ENCODE measurements at places on chromosomes 7 and 10. TPM values are rescaled to one million over a fixed set of nuclear protein-coding genes. Genes with fewer than 3 reads are reported as not detected.

Gene UBN2
- total RNA-seq: 8.8 TPM

Gene SKIDA1
- not detected for total RNA-seq

Gene DGKB
- total RNA-seq: not detected

Gene PDSS1
- total RNA-seq: 30.7 TPM

Gene RRP12
- 82.2 TPM for total RNA-seq

Gene OR2A12
- total RNA-seq: not detected

Gene OR9A2
- not detected for total RNA-seq

Gene CALML5
- total RNA-seq: not detected

Gene TMEM176B
- total RNA-seq: not detected

Gene CCL24
- not detected for total RNA-seq

Gene MNX1
- total RNA-seq: not detected

Gene CALN1
- total RNA-seq: not detected

Gene FAM204A
- total RNA-seq: 67.4 TPM

Gene UBE3C
- 75.0 TPM for total RNA-seq

Gene SPRN
- not detected for total RNA-seq

Gene SLC18A3
- total RNA-seq: not detected

Gene SFTPD
- total RNA-seq: not detected

Gene CCDC3
- total RNA-seq: 0.14 TPM

Gene MMP21
- total RNA-seq: not detected

Gene ANKRD1
- not detected for total RNA-seq

Gene C10orf62
- not detected for total RNA-seq

Gene GIMAP6
- 34.2 TPM for total RNA-seq

Gene MYOZ1
- not detected for total RNA-seq

Gene SPDYE3
- not detected for total RNA-seq

Gene TET1
- total RNA-seq: 0.72 TPM

Gene SOSTDC1
- total RNA-seq: not detected

Gene CTNNA3
- total RNA-seq: not detected

Gene STRIP2
- 6.9 TPM for total RNA-seq

Gene PNLIPRP2
- total RNA-seq: not detected

Gene PRKG1
- total RNA-seq: not detected

Gene SLC13A4
- total RNA-seq: not detected

Gene PUS7
- total RNA-seq: 42.6 TPM

Gene CRYGN
- 0.74 TPM for total RNA-seq

Gene STEAP1B
- total RNA-seq: 0.18 TPM

Gene GIMAP2
- 41.2 TPM for total RNA-seq

Gene MBL2
- total RNA-seq: not detected

Gene SEMA3D
- not detected for total RNA-seq

Gene SLC26A5
- total RNA-seq: not detected
